Activated CD8-positive, alpha-beta memory T cell treated with anti-CD3 and anti-CD28 coated beads for 1 hour (primary cell): ENCODE measurements at places on chromosomes 1 and 21.

GRCh38 chr1:175309996-175310395 lies 117.4 kb upstream of the KIAA0040 start:
- DNase-seq = no peak

DNA sequence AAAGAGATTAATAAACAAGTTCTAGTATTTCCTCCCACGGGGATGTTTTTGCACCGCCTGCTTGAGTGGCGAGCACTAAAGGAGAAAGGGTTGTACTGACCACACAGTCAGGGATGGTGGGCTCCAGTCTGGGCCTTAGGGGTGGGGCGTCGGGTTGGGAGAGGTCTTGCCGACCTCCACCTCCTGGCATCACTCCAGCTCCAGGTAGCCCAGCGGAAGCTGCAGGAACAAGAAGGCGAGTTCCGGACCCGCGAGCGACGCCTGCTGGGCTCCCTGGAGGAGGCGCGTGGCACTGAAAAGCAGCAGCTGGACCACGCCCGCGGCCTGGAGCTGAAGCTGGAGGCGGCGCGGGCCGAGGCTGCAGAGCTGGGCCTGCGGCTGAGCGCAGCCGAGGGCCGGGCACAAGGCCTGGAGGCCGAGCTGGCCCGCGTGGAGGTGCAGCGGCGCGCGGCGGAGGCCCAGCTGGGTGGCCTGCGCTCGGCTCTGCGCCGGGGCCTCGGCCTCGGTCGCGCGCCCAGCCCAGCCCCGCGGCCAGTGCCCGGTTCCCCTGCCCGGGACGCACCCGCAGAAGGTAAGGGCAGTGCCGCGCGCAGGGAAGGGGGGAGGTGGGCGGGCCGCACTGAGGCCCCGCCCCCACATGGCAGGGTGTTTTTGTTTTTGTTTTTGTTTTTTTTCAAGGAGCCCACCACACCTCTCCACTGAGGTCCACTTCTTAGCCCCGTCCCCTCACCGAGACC lies 19.7 kb downstream of the MFAP2 start:
- peak; percentile 28 for DNase-seq

- no peak for DNase-seq
Observed at GRCh38 chr1:169200319-169200718, 93.8 kb downstream of the ATP1B1 start.

DNA sequence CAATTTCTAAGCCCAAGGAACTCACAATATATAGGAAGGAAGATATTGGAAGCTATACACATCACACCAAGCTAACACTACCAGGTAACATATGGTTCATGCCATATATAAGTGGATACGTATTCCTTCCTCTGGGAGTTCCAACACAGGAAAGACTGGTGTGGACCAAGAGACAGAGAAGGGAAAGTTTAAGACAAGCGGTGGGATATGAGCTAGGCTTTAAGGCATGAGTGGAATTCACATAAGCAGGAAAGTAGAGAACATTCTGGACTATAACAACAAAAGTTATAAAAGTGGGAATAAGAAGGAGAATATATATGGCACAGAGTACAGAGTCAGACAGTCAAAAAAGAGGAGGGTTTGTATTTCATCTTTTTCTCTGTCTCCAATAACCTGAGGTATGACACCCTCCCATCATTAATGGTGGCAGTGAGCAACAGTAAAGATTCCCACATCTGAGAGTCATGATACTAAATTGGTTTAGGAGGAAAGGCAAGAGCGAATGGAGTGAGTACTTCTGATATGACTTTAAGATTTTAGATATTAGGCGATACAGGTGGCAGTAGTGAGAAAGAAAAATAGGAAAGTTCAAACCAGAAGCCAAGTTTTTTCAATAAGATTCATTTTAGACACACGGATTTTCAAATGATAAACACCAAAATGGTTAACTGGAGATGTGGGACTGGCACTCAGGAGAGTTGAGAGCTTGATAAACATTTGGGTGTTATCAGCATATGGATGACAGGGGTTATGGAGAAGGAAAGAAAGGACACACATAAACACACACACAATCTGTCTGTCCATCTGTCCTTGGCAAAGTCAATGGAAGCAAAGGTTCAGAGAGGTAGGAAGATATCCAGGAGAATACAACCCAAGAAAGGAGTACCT lies 87.4 kb upstream of the TTC39A start:
- DNase-seq = no peak

DNA sequence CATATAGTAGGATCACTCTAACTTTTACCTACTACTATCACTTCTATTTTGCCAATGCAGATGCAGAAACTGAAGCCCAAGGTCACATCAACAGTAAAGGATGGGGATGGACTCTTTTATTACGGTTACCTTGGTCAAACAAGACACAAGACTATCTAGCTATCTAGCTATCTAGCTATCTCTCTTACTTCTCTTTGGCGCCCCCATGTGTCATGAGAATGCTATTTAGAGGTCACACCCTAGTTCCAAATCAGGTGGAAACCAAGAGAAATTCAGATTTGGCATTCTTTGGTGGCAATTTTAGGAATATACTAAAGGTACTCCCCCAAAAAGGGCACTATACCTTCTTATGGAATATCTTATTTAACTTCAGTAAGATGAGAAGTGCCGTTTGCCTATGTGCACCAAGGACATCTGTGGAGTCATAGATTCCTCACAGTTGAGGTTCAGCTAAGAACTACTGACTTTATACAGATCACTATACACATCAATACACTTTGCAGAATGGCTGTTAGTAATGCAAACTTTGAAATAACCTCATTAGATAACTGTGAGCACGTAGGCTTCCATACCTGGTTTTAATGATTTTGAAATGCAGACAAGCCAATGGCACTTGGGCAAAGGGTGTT lies 6.7 kb downstream of the ZNF648 start:
- peak; percentile 23 for DNase-seq

GRCh38 chr1:226066415-226067078 lies 4.0 kb downstream of the H3-3A start:
- no peak for DNase-seq

GRCh38 chr1:244557565-244557964 lies 95.4 kb upstream of the DESI2 start:
- no peak for DNase-seq
